ENCODE measurements at places on chromosomes 11 and 22.

- no peak for DNase-seq
Measured at GRCh38 chr11:126140201-126140925, 71.1 kb downstream of the RPUSD4 start.

DNA sequence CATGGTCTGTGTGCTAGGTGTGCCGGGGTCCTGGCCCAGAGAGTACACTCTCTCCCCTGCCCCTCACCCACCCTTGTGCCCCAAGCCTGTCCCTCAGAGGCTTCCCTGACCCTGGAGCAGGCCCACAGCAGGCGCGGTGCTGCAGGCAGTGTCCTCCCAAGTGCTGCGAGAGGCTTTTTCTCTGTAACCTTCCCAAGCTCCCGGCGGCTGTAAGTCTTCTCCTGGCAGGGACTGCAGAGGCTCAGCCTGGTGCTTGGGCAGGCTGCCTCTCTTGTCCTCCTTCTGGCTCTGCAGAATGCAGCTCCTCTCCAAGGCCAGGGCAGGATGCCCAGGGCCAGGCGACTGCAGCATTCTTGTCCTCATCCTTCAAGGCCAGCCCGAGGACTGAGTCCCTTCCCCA lies 15.9 kb downstream of the RFPL1 start:
- DNase-seq = no peak

DNA sequence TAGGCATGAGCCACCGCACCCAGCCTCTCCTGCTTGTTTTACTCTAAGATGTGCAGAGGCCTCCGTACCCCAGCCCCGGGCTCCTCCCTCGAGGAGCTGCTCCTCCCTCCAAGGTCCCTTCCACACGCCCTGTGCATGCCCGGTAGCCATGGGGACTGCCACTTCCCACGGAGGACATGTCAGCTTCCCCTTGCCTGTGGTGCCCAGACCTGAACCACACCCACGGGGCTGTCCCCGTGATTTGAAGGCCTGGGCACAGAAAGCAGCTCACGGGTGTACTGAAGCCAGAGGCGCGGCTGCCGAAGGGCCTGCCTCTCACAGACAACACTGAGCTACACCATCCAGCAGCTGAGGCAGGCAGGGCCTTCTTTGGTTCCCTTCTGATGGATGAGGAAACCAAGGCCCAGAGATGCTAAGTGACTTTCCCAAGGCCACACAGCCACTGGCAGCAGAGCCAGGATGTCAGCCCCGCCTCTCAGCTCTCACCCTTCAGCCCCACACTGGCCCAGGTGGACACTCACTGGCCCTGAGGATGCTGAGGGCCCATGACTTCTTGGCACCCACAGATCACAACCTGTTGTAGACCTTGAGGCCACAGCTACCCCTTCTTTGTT lies 7.3 kb downstream of the INS start:
- no peak for DNase-seq

- no peak for DNase-seq
Measured at GRCh38 chr11:99683933-99684332, 663.2 kb downstream of the CNTN5 start.

DNA sequence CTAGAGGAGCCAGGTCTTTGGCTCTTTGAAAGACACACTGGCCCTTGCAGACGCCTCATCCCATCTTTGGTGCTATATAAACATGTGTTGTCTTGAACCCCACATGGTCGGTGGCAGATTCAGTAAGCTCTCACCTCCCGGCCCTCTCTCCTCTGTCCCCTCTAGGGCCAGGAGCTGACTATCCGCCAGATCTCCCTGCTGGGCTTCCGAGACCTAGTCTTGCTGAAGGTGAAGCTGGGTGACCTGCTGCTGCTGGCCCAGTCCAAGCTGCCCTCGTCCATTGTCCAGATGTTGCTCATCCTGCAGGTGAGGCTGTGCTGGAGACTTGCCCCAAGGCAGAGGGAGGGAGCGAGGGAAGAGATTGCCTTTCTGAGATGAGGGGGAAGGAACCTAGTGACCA lies 63.9 kb downstream of the TRAF6 start:
- DNase-seq = no peak

- peak; percentile 49 for DNase-seq
Measured at GRCh38 chr22:32200752-32201151, 4.1 kb downstream of the RFPL2 start.

GRCh38 chr11:128884703-128885338 lies 6.3 kb upstream of the KCNJ5 start:
- DNase-seq = peak; percentile 66

DNA sequence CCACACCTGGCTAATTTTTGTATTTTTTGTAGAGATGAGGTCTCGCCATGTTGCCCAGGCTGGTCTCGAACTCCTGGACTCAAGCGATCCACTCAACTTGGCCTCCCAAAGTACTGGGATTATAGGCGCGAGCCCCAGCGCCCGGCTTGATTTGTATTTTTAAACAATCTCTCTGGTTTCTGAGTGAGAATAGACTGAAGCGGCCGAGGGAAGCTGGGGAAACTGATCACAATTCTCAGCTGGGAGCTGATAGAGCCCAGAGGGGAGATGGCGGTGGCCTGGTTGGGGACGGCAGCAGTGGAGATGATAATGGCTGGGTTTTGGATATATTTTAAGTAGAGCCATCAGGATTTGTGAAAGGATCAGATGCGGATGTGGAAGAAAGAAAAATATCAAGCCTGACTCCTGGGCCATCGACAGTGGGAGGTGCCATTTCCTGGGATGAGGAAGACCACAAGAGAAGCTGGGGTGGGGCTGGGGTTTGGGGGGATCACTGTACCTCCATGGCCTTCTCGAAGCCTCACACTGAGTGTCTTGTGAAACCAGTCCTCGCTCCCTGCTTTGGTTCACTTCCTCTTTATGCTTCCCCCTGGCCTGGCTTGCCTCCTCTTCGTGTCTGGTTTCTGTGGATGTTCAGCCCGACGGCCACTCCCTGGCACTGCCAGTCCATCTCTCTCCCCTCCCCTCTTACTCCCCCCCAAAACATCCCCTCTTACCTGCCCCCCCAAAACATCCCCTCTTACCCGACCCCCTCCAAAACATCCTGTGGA lies 51.9 kb downstream of the IGLL1 start:
- DNase-seq = no peak

GRCh38 chr11:71241721-71242259 lies 10.6 kb downstream of the SHANK2 start:
- no peak for DNase-seq

GRCh38 chr11:119262668-119263351 lies 54.1 kb downstream of the MCAM start:
- peak; percentile 11 for DNase-seq

DNA sequence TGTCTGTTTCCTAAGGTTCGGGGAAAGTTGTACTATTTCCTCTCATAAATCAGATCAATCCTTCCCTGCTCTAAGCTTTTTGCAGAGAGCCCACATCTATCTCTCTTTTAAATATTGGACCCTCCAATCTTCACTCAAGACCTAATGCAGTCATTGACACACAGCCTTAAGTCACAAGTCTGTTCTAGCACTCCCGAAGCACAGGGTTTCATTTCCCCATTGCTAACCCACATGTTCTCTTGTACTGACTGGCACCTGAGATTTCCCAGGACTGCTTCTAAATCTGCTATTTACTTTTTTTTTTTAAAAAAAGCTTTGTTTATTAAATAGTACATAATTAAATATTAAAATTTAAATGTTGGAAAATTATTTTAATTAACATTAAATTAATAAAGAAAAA lies 674.7 kb downstream of the TBC1D22A start:
- no peak for DNase-seq

DNA sequence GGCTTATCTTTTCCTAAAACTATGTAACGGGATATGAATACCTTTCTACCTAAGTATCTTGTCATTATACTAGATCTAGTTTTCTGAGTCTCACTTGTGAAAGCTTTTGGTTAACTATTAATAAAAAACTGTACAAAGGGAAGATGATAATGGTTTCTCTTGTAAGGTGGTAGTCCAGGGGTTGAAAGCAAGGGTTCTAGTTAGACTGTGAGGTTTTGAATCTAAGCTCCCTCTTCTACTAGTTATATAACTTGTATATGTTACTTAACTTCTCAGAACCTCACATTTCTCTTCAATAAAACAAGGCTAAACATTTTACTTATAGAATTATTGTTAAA lies 54.3 kb downstream of the ARHGEF12 start:
- no peak for DNase-seq

DNA sequence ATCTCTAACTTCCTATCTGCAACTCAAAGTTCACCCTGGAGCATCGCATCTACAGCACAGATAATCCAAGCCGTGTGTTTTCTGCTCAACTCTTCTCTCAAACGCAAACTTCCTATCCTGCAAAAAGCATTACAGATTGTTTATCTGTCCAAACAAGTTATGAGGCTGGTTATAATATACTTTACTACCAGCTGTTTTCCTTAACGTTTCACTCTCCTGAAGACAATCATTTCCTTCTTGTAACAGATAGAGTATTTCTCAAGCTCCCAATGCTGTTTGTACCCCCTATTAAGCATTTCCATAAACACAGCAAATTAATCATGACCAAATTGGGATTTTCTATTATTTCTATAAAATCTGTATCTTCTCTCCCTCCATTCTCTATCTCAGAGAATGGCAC lies 84.7 kb downstream of the SBF2 start:
- DNase-seq = no peak

DNA sequence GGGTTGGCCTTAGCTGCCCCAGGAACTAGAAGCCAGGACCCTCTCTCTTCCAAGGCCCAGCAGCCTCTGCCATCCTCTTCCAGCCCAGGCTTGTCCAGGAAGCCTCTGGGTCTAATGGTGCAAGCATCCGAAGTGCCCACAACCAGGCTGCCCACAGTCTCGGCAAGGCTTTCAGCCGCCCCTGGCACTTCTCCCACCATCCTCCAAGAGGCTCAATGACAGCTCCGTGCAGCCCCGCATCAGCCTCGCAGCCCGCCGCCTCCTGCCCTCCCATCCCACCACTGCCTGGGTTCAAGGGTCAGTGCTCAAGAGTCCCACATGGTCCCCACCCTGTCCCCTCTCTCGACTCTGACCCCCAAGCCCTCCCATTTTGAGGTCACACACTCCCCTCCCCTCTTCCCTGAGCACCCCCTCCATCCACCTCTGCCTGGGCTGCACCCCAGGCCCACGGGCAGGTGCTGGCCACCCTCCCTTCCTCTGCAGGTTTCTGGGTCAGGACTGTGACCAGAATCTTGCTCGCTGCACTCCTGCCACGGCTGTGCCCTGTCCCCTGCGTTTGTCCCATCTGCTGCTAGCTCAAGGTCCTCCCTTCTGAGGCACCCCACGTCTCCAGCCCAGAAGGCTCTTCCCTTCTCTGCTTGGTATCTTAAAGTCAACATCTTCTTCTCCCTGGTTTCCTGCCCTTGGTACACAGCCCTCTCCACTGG lies 17.2 kb downstream of the IFITM10 start:
- DNase-seq = no peak

DNA sequence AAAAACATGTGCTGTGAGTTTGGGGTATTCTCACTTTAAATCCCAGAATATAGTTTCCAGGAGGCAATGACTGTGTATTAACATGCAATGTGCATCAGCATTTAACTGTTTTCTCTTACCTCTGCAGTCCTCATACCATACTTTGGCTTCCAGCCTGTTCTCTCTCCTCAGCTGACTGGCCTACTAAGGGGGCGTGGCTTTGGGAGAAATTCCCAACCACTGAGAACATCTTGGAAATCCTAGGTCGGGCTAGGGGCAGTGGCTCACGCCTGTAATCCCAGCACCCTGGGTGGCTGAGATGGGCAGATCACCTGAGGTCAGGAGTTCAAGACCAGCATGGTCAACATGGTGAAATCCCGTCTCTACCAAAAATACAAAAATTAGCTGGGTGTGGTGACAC lies 13.5 kb upstream of the ZC3H12C start:
- DNase-seq = no peak

DNA sequence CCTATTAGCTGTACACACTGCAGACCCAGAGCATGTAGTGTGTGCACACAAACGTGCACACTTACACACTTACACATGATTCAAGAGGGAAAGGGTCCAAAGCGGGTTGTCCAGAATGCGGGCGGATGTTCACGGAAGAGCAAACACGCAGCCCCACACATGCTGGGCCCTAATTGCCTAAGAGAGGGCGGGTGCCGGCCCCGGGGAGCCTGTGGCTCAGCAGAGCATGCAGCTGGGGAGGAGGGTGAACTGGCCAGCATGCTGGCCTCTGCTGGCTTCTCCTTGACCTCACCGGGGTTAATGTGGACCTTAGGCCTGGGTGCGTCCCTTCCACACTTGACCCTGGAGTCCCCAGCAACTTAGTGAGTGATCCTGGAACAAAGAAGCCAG lies 816.3 kb downstream of the BRD1 start:
- DNase-seq = no peak

DNA sequence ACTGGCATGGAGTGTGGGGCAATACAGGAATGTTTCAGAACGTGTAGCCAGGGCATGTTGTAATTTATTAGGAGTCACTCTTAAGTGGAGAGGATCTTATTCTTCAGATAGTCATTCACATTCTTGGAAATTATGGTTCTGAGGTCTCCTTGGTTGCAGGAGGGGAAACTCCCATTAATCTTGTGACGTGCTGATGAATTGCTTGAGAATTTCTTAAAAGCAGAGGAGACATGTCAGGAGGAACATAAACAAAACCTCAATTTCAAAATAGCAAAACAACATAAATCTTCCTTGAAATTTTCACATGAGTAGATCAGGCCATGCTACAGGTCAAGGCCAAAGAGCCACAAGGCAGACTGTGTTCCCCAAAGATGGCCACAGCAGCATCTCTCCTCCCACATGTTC lies 50.4 kb downstream of the ADM start:
- DNase-seq = no peak

- no peak for DNase-seq
Measured at GRCh38 chr11:125239585-125240560, 75.3 kb downstream of the PKNOX2 start.

GRCh38 chr11:5486421-5486820 lies 2.1 kb upstream of the OR52D1 start:
- no peak for DNase-seq

DNA sequence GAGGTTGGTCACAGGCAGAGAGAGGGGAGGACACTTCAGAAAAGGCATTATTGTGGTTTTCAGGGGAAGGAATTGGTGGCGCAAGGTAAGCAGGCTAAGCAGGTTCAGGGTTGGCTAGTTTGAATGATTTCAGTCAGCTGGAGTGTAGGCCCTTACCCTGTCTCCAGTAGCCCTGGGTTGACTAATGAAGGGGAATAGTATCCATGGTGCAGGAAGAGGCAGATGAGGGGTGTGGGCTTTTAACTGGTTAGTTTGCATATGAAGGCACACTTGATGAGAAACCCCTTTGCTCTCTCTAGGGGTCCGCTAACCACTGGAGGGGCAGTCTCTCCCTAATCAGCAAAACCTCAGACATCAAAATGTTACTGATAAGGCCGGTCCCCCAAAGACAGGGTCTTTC lies 249.7 kb downstream of the AASDHPPT start:
- no peak for DNase-seq

- no peak for DNase-seq
Measured at GRCh38 chr11:29251738-29252137, 765.1 kb downstream of the KCNA4 start.
